GM12865 (cell line): ENCODE measurements at places on chromosomes 7 and 10.

- DNase-seq: no peak
Measured at GRCh38 chr10:32985341-32985764, 27.3 kb upstream of the ITGB1 start.

DNA sequence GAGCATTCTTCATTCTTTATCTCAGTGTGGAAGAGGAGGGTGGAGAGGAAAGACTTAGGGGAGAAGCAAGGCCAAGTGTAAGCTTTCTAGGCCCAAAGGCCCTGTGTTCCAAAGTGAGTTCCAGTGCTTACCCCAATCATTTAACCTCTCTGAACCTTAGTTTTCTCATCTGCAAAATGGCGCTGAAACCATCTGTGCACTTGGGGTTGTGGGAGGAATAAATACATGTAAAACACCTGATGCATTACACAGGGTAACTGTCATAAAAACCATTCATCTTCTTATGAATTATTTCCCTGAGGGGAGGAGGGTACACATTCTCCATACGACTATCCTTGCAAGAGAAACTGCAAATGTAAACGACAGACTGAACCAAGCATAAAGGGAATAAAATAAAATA, 19.0 kb downstream of the PIK3AP1 start:
- peak; percentile 41 for DNase-seq

GRCh38 chr7:155193716-155194115, 104.0 kb upstream of the INSIG1 start:
- no peak for DNase-seq

DNA sequence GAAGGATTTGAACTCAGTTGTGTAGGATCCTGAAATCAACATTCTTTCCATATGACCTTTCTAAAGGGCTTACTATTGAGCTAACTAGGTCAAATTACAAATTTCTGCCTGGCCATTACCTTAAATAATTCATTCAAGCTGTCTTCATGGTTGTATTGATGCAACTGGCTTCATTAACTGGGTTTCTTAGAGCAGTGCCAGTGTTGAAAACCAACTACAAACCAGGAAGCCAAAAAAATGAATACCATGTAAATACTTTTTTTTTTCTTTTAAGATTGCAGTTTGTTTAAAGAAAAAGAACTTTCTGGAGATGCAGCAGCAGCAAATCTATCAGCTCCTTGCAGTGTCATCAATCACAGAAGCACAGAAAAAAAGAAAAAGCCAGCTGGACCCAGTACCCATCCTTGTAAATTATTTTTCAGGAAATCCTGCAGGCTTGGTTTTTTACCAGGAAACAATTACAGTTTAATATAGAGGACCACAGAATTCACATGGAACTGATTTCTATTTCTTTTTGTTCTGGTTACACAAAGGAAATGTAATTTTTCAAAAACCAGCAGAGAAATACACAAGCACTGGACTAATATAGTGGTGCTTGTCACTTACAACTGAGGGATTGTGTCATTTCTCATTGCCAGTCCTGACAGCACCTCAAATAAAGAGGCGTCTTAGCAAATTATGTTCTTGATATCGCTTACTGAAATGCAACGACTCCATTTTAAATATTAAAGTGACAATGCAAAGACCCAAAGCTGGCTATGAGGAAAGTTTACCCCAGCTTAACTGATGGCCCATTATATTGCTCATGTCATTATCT, 131.9 kb downstream of the TMEM26 start:
- no peak for DNase-seq

DNA sequence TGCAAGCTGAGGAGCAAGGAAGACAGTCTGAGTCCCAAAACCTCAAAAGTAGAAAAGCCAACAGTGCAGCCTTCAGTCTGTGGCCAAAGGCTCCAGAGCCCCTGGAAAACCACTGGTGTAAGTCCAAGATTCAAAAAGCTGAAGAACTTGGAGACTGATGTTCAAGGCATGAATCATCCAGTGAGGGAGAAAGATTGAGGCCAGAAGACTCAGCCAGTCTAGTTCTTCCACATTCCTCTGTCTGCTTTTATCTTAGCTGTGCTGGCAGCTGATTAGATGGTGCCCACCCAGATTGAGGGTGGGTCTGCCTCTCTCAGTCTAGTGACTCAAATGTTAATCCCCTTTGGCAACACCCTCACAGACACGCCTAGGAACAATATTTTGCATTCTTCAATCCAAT, 20.1 kb upstream of the MDFIC start:
- DNase-seq: no peak
